ENCODE measurements at places on chromosomes 12 and 14.
A peak's percentile ranks its signal among the peaks of the same experiment; 100 is the strongest.

DNA sequence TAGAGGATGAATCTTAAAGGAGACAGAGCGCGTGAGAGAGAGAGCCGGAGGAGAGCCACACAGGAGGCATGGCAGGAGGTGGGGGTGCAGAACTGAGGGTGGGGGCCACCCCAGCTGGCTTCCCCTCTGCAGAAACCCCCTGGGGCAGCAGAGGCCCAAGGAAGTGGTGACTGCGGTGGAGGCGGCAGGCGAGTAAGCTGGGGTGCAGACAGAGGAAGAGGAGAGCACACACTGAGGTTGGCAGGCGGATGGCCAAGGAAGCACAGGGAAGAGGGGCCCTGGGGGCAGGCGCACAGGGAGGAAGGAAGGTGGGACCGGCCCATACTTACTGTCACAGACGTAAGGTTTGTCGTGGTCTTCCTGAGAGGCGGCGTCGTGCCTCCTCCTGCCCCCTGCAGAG lies 179.8 kb downstream of the DPF3 start:
- peak; percentile 80 for DNase-seq

DNA sequence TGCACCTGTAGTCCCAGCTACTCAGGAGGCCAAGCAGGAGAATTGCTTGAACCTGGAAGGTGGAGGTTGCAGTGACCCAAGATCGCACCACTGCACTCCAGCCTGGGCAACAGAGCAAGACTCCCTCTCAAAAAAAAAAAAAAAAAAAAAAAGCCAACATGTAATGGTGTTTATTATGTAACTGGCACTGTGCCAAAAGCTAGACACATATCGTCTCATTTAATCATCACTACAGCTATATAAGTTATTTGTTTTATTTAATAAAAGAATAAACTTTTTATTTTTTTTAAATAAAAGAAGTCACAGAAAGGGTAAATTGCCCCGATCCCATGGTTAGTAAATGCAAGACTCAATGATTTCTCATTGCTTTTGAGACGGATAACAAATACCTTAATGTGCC lies 76.9 kb downstream of the PTCSC3 start:
- DNase-seq = no peak

DNA sequence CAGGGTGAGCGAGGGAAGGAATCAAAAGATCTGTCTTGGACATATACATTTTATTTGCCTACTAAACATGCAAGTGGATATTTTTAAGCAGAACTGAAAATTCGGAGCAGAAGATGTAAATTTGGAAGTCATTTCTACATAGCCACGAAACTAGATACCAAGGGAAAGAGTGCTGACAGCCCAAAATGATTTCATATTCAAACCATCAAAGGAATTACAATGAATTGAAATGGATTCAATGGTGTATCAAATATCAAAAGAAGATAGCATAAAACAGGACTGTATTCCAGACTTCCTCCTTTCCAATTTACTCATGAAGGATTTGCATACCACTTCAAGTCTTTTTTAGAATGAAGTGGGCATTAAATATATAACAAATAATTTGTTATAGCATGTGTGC lies 313.5 kb upstream of the KITLG start:
- DNase-seq = no peak

GRCh38 chr12:26633591-26634210 lies 199.3 kb downstream of the ITPR2 start:
- DNase-seq = no peak

GRCh38 chr12:93565760-93566159 lies 6.7 kb upstream of the SOCS2 start:
- DNase-seq = no peak

GRCh38 chr14:74945261-74945851 lies 10.0 kb downstream of the PGF start:
- no peak for DNase-seq

DNA sequence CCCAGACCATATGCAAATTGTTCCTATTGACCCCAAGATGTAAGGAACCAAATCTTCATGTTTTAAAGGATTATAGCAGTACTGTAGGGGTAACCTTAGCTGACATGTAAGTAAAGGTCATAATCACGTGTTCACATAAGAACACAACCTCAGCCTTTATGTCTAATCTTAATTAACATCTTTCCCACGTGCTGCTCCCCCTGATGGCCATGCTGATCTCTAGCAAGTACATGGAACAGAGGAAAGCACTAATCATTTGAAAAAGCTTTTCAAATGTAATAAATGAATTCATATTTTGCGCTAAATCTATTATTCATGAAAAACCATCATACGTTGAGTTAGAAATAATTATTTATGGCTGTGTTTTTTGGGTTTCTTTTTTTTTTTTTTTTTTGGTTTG lies 30.5 kb upstream of the ITPR2 start:
- no peak for DNase-seq

GRCh38 chr12:109871668-109872314 lies 8.6 kb downstream of the GLTP start:
- DNase-seq = no peak

DNA sequence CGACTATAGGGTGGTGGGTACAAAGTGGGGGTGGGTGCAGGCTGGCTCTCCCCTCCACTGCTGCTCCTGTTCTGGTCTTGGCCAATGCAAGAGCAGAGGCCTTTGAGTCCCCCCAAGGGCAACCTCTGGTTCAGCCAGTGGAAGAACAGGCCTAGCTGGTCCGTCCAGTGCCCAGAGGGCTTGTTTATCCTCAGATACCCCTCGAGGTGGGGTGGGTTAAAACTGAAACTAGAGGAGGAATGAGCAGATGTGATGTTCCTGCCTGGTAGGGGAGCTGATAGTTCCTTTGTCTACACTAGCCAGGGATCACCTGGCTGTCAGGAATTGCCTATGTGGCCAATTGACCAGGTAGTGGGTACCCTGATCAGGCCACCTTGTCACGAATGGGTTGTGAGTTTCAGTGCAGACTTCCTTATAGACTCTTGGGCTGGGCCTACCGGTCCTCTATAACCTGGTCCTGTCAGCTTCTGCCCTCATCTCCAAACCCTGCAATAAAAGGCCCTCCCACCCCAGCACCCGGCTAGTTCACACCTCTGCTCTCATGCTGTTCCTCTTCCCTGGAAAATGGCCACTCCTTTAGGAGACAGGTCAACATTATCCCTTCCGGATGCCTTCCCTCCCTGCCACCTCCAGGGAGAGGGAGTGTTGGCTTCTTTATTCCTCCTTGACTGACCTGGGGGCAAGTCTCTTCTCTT lies 10.7 kb upstream of the HSP90AA1 start:
- DNase-seq = no peak

DNA sequence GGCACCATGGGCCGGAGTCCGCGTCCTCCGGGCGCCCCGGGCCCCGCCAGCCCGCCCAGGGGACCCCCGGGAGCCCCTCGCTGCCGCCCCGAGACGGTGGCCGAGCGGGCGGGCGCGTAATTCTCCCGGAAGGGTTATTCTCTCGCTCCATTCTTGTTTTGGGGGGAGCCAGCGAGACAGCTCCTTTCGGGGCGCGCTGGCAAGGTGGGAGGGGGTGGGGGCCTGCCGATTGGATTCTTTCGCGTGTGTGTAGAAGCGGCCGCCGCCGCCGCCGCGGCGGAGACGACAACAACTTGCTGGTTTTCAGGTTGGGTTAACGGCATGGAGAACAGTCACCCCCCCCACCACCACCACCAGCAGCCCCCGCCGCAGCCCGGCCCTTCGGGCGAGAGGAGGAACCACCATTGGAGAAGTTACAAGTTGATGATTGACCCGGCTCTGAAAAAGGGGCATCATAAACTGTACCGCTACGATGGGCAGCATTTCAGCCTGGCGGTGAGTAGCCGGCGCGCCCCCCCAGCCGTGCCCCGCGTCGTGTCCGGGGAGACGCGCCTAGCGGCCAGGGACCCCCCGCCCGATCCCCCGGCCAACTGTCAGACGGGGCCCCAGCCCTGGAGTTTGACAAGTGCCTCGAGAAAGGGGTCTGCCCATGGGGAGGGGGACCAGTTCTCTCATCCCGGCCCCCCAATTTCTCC lies 755 bp downstream of the SETD1B start:
- DNase-seq = peak; percentile 79

- no peak for DNase-seq
Observed at GRCh38 chr12:93115646-93116045, 186.6 kb upstream of the EEA1 start.

- DNase-seq = no peak
Observed at GRCh38 chr12:64293654-64294364, 71.7 kb upstream of the KICS2 start.

DNA sequence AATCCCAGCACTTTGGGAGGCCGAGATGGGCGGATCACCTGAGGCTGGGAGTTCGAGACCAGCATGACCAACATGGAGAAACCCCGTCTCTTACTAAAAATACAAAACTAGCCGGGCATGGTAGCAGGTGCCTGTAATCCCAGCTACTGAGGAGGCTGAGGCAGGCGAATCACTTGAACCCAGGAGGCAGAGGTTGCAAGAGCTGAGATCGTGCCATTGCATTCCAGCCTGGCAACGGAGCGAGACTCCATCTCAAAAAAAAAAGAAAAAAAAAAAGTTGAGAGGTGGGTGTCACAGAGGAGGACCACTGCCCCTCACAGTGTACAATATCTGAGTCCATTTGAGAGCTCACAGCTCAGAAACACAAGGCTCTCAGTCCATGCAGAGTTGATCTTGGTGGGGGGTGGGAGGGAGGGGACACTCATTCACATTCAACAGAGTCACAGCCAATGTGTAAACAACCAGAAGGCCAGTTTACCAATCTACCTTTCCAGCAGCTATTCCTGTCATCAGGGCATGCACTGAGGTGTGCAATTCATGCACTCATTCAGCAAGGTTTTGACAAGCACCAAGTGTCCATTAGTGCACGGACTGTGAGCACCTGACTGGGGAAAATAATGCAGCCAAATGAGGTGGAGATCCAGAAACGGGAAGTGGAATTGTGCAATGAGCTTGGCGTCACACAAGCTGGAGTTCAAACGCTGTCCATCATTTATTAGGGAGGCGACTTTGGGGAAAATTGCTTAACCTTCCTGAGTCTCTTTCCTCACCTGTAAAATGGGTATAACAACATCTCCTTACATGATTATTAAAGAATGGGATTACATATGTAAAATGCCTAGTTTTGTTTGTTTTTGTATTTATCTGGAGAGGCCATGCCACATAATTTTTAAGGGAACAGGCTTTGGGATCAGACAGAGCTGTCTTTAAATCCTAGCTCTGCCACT lies 4.4 kb upstream of the EIF5 start:
- DNase-seq = no peak

DNA sequence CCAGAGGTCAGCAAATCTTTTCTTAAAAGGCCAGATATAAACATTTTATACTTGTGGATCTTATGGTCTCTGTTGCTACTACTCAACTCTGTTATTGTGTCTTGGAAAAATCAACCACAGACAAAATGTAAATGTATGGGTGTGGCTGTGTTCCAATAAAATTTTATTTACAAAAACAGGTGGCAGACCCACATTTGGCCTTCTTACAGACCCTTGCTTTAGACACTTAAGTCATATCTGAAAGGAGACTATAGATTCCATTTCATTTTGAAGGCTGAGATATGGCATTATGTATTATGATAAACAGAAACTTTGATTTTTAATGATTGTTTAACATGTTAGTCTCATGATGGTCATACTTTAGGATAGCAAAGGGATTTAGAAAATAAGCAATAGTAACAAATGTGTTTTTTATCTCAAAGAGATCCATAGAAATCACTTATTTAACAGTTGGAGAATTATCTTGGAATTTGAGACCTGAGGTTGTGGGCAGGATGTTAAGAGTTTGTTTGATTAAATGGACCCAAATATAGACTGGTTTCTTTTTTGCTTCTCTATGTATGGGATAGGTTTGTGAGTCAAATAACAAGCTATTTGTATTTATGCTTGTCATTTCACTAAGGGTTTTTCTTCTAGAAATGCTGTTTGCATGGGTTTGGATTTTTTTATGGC lies 51.2 kb downstream of the PPFIBP1 start:
- no peak for DNase-seq

DNA sequence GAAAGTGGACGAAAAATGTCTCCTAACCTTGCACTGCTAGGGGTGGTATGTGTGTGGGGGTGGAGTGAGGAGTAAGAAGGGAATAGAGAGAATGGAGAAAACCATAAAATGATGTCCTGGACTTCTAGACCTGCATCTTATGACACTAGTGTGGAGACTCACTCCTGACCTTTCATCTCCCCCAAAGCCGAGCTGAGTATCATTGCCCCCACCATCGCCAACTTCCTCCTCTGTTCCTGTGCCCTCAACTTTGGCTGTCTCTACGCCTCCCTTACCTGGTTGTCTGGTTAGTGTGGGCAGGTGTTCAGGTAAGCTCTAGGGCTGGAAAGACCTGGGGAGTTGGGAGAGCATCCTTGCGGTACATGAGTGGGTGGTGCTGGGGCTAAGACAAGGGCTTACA lies 4.5 kb upstream of the KLHL33 start:
- no peak for DNase-seq

DNA sequence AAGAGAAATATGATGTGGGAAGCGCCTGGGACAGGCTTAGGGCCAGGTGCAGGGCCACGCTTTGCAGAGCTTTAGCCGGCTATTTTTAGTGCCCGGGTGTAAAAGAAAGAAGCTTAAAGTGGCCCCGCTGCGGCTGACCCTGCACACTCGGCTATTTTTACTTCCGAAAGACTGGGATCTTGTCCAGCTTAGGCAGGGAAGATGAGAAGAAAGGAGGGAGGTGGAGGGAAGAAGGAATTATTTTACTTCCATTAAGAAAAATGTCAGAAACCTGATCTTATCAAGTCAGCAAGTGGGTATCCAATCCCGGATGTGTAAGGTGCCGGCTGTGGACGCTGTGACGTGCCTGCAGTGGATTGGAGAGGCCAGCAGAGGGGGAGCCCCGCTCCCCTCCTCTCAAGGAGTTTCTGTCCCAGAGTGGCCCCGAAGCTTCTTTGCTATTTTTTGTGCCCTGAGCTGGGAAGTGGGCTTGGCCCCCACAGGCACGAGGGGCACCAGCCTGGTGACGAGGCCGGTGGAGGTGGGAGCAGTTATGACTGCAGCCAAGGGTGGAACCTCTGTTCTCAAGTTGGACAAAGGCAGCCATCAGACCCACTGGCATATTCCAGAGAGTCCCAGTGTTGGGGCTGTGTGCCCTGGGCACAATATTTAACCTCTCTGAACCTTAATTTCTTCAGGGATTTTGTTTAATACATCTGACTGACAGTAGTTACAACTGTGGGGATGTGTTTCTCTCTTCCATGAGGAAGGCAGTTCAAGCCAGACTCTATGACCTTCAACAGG lies 97.7 kb downstream of the ESRRB start:
- DNase-seq = no peak

- DNase-seq = no peak
Observed at GRCh38 chr14:100626614-100627013, 39.4 kb upstream of the BEGAIN start.

GRCh38 chr14:22598099-22598895 lies at the start of gene ABHD4:
Gene ABHD4, plus strand, starts transcription at chr14:22598300. Its CDS starts 7 bp downstream, at chr14:22598307.
- peak; percentile 79 for DNase-seq

GRCh38 chr12:12915656-12916055 lies 24.3 kb downstream of the GPRC5A start:
- DNase-seq = no peak

Measured in activated CD8-positive, alpha-beta memory T cell treated with anti-CD3 and anti-CD28 coated beads for 24 hours (primary cell).